ENCODE measurements at places on chromosomes 7 and 10.
A peak's percentile ranks its signal among the peaks of the same experiment; 100 is the strongest.

DNA sequence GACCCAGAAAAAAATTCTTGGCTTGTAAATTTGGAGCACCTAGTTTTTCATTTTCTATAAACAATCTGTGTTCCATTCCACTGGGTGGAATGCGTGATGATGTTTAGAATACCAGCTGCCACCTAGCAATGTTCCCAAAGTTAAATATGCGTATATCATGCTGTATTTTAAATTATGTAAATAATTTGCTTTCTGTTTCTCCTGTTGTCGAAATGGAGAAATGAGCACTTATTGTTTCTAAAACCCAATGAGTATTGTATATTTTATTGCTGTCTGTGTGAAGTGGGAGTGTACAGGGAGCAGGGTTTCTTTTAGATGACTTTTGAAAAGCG is 49.4 kb upstream of the CELF2 start:
- no peak for DNase-seq

- no peak for DNase-seq
These were observed 494.6 kb upstream of the GRM3 start for GRCh38 chr7:86149024-86149665.

DNA sequence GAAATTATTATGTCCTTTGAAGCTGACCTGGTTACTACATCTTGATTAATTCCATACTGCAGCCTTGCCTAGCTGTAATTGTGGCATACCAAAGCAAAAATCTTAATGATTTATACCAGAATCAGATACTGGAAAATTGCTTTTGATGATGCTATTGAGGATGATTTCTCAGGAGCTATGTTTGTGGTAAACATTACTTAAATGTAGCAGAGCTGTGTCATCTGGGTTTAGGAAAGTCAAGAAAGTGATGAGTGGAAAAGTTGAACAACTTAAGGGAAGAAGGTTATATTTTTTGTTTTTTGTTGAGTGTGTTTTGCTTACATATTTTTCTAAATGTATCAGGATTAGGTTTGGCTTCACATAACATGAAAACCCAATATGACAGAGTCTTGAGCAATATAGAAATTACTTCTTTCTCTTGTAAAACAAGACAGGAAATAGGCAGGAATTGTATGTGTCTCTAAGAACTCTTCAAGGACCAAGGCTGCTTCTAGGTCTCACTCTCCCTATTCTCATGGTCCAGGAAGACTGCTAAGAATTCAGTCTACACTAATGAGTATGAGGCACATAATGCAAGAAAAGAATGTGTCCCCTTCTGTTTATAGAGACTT is 87.6 kb upstream of the MTPN start:
- DNase-seq = no peak

GRCh38 chr10:110834629-110835301 is 37.0 kb upstream of the PDCD4 start:
- peak; percentile 83 for DNase-seq

GRCh38 chr7:79702116-79702515 is 248.6 kb upstream of the MAGI2 start:
- DNase-seq = no peak

- no peak for DNase-seq
These were observed 133.1 kb downstream of the SVIL start for GRCh38 chr10:29501692-29502091.
